ENCODE measurements at places on chromosomes 1 and 21.

GRCh38 chr1:19204446-19205266, 5.4 kb downstream of the UBR4 start:
- DNase-seq, result no peak

DNA sequence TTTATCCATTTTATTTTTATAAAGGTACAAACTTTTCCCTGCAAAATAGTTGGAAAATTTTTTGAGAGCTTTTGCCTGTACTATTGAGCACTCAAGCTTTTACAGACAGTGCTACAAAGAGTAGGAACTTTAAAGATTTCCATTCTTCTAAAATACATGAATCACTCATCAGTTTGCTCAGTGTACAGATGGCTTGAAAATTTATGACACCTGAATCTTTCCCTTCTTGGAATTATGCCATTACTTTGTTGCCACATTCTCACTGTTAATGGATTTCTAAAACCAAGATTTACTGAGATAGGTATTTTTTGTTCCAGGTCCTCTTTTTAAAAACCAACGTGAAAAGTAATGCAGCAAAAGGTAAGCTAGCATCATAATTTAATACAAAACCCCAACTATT, 76.0 kb downstream of the GPATCH2 start:
- no peak for DNase-seq

GRCh38 chr1:167200749-167201148, 19.9 kb upstream of the POU2F1 start:
- DNase-seq, result no peak

- no peak for DNase-seq
Measured at GRCh38 chr1:239947801-239948200, 143.9 kb upstream of the FMN2 start.

DNA sequence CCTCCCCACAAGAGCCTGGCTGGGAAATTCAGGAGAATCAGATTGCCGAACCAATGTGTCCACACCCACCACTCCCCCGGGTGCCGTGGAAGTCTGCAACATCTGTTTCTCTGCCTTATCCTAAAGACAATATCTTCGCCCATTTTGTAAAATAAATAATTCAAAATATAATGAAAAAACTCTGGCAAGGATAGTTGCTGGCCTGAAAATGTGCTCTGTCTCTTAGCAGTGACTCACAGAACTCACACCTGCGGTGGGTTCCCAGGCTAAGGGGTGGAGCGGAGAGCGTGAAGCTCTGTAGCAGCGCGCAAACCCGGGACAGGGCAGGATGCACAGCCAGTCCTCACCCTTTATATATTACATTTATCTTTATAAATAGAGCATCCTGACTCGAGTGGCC, 99.9 kb downstream of the COLGALT2 start:
- DNase-seq, result no peak

GRCh38 chr1:163186862-163187261, 15.9 kb downstream of the RGS5 start:
- DNase-seq, result no peak

DNA sequence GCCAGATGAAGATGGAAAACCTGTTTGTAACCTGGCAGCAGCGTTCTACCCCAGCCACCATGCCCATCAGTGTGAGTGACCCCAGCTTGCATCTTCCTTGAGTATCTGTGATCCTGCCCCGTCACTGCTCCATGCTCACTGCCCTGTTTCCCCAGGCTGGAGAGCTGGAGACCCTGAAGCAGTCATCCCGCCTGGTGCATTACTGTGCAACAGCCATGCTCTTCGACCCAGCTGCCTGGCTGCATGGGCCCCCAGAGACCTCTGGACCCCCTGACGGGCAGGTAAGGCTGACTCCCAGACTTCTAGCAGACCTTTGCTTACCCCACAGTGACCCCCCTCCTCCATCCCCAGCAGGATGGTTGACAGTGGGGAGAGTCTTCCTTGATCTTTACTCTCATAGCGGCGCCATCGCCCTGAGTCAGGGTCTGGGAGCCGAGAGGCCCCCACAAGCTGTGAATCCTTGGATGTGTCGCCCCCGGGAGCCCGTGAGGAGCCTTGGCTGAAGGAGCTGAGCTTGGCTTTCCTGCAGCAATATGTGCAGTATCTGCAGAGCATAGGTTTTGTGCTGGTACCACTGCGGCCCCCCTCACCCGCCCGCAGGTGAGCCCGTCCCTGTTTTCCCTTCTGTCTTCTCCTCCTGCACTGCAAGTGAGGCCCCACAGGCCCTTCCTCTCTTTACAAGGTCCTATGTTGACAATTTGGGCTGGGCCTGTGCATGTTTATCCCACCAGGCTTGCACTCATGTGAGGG, 10.4 kb downstream of the HYI start:
- no peak for DNase-seq

DNA sequence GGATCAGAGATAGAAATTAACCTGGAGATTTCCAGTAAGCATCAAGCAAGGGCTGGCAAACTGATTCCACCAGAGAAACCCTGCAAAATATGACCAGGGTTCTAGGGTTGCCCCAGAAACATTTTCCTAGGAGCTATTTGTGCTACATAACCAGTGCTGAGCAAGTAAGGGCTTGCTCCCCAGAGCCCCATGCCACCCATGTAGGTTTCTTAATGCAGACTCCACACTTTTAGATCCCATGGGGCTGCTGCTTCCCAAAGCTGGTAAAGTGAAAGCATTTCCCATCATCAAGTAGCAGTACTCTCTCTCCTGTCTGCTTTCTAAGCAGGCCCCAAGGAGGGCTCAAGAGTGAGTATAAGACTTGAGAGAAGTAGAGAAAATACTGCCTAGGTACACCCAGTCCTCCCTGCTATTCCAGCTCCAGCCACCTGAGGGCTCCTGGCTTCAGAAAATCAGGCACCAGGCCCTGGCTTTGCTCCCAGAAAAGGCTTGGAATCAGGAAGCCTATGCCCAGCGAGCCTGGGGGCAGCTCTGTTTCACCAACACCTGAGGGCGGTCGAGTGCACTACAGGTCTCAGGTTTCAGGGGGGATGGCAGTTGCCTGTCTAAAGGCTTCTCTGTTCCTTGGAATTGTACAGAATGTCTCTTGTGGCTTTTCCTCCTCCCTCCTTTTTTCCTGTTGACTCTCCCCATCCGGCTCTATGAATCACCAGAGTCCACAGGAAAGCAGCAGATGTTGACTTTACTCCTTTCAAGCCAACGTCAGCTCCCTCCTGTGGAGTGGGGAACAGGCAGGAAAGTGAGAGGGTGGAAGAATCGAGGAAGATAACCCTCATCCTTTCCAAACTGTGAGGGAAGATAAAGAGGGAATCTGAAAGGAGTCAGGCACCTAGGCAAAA, 6.2 kb upstream of the ANKRD35 start:
- peak; percentile 98 for DNase-seq

DNA sequence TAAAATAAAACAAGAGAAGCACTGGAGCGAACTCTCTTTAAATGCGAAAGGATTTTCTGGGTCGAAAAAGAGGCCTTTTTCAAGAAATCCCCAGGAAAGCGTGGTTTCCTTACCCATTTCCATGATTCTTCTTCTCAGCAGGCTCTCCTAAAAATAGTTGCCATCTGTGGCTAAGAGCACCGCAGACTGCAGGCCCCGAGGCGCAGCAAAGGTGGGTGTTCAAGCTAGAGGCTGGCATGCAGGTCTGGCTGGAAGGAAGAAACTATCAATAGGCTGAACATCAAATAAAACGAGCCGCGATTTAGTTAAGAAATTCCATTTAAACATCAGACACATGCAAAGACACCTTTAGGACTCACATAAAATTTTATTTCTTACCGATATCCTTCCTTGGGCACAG, 135.1 kb downstream of the ADAMTS1 start:
- no peak for DNase-seq

GRCh38 chr1:49086327-49086726, 309.6 kb upstream of the BEND5 start:
- no peak for DNase-seq

DNA sequence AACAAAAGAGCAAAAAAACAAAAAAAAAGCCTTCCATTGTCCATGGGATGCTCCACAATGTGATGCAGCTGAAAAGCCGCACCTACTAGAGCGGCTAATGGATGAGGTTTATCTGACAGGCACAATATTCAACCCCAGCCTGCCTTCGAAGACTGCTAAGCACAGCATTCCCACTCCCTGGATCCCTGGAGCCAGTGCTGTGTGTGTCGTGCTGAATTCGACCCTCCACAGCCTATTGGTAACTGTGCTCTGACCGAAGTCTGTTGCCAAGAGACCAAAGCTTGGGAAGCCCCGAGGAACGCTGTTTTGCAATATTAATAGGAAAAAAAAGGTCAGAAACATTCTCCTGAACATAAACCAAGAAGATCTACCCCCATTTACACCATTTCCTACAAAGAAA, 57.2 kb upstream of the PUM1 start:
- DNase-seq, result no peak

DNA sequence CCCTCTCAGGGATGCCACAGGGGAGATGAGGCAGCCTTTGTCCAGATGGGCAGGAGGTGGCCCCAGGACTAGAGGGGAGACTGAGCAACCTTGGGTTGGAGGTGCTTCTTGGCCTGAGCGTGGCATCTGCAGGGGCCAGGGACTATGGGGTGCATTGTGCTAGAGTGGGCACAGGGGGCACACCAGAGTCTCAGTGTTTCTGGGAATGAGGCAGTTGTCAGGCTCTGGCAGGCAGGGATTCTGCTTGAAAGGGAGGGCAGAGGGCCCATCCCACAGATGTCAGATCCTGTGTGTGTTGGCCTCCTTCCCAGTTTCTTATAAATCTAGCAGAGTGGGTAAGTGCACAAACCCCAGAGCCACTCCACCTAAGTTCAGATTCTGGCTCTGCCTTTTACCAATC, 13.7 kb downstream of the LGR6 start:
- DNase-seq, result peak; percentile 21

DNA sequence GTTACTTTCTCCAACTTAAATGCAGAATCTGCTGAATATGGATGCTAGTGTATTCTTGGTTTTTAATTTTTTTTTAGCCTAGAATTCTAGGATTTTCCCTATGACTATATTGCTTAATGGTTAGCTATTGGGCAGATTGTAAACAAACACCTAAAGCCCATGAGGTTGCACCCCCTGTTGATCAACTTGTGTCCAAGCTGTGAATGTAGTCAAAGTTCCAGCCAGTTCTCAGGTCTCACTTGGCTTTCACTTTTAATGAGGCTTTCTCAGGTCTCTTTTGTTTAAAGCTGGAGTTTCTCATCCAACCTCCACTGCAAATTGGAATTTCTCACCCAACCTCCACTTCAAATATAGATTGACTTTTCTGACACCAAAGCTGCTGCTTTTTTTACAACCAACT, 35.9 kb downstream of the FCER1A start:
- no peak for DNase-seq

DNA sequence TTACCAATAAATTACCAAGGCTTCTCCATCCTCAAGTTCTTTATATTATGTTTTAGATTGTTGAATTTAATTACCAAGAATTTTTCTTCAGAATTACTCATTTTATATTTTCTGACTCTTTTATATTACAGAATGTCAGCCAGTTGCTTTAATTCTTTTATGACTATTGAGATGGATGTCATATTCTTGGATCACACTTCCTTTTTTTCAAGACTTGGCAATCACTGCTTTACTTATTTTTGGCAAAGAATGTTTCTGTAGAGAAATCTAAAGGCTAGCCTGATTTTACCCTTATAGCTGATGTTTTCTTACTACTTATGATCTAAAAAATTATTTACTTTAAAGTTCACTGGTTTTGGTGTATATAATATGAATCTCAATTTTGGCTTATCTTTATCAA, 721.1 kb upstream of the TMPRSS15 start:
- DNase-seq, result no peak

DNA sequence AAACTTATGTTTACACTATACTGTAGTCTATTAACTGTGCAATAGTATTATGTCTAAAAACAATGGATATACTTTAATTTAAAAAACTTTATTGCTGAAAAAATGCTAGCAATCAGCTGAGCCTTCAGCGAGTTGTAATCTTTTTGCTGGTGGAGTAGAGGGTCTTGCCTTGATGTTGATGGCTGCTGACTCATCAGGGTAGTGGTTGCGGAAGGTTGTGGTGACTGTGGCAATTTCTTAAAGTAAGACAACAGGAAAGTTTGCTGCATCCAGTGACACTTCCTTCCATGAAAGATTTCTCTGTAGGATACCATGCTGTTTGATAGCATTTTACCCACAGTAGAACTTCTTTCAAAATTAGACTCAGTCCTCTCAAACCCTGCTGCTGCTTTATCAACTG, 234.7 kb upstream of the CSF3R start:
- no peak for DNase-seq

- DNase-seq, result no peak
Measured at GRCh38 chr1:87648323-87649119, 319.8 kb downstream of the LMO4 start.

- DNase-seq, result no peak
Measured at GRCh38 chr21:22020221-22020620, 1022.0 kb downstream of the NCAM2 start.

DNA sequence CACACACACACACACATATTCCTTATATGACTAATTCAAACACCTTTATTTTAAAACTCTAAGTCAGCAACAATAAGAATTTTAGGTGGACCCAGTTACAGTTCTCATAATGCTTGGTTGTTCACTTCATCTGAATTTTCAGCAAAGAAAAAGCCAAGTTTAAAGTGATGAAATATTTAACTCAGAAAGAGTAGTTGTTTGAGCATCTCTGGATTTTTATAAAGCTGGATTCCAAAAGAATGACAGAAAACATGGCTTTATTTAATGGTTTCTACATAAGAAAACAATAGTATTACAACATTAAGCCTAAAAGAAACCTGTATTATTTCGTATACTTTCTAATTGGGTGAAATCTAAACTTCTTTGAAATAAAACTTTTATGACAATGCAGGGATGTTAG, 54.2 kb upstream of the ADAMTS5 start:
- DNase-seq, result no peak

DNA sequence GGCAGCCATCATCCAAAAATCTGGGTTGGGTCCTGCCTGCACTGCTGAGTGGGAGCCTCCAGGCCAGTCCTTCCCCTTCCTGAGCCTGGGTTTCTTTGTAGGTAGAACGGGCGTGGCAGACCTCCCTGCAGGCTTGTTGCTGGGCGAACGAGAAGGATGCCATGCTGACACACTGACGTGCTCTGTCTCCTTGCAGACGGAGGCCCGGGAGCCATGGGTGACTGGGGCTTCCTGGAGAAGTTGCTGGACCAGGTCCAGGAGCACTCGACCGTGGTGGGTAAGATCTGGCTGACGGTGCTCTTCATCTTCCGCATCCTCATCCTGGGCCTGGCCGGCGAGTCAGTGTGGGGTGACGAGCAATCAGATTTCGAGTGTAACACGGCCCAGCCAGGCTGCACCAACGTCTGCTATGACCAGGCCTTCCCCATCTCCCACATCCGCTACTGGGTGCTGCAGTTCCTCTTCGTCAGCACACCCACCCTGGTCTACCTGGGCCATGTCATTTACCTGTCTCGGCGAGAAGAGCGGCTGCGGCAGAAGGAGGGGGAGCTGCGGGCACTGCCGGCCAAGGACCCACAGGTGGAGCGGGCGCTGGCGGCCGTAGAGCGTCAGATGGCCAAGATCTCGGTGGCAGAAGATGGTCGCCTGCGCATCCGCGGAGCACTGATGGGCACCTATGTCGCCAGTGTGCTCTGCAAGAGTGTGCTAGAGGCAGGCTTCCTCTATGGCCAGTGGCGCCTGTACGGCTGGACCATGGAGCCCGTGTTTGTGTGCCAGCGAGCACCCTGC, 1.4 kb downstream of the GJA4 start:
- no peak for DNase-seq

Data from NCI-H1092 treated with DMSO at 0.1 percent for 48 hours (cell line).